Activated CD4-positive, alpha-beta T cell treated with anti-CD3 and anti-CD28 coated beads for 36 hours (primary cell): ENCODE measurements at places on chromosomes 12 and 14.

DNA sequence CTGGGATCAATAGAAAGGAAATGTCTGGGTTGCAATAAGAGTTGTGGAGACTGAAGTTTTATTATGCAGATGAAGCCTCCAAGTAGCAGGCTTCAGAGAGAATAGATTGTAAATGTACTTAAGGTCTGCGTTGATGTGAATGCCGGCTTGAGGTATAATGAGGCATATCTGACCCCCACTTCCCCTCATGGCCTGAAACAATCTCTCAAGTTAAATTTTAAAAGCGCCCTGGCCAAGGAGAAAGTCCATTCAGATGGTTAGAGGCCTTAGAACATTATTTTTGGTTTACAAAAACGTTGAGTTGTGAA lies 28.3 kb upstream of the HIGD1C start:
- no peaks in the 10 kb centered on the region for H3K36me3 ChIP-seq
- peak overlapping the region; percentile 33 for H3K27ac ChIP-seq

DNA sequence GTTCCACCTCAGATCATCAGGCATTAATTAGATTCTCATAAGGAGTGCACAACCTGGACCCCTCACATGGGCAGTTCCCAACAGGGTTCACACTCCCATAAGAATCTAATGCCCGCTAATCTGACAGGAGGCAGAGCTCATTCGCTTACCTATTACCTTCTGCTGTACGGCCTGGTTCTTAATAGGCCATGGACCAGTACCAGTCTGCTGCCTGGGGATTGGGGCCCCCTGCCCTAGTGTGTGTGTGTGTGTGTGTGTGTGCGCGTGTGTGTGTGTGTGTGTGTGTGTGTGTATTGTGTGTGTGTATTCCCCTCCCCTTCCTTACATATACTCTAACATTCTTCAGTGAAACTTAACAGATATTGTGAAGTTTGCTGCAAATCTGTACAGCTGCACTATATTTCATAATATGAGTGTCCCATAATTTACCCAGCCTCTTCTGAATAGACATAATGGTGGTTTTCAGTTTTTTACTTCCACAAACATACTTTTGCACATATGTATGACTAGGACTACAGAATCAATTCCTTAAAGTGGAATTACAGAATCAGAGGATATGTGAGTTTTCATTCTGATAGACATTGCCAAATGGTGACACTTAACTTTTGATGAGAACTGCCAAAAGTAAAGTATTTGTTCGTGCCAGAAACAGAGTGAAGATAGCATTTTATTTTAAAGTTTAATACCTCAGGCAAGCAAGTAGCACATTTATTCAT lies 205.2 kb upstream of the EEA1 start:
- H3K27me3 ChIP-seq = no peaks in the 10 kb centered on the region
- H3K27ac ChIP-seq = no peak overlapping the region
- peaks cover 15% of the 10 kb centered on the region for H3K4me1 ChIP-seq
- DNase-seq = no peak
- H3K4me3 ChIP-seq = no peak overlapping the region

DNA sequence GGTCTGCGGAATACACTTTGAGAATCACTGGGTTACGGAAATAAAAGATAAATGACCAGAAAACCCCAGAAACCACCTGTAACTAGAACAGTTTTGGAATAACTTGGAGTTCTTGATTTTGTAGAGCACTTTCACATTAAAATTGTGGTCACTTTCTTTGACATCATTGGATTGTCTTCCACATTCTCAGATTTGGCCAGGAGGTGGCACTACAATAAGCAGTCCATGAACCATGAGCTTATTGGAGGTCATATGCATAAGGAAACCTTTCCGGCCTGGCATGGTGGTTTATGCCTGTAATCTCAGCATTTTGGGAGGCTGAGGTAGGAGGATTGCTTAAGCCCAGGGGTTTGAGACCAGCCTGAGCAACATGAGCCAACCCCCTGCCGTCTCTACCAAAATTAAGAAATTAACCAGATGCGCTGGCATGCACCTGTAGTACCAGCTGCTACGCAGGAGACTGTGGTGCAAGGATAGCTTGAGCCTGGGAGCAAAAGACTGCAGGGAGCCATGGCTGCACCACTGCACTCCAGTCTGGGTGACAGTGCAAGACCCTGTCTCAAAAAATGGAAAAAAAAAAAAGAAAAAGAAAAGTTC lies 107.7 kb upstream of the CAND1 start:
- no peaks in the 10 kb centered on the region for H3K4me1 ChIP-seq
- H3K27ac ChIP-seq = no peak overlapping the region
- no peak overlapping the region for H3K4me3 ChIP-seq
- H3K36me3 ChIP-seq = no peaks in the 10 kb centered on the region
- peaks cover 2% of the 10 kb centered on the region for H3K27me3 ChIP-seq

GRCh38 chr12:13390918-13391317 lies 194.4 kb downstream of the EMP1 start:
- no peak overlapping the region for H3K4me3 ChIP-seq
- no peaks in the 10 kb centered on the region for H3K36me3 ChIP-seq
- H3K27me3 ChIP-seq = no peaks in the 10 kb centered on the region
- no peaks in the 10 kb centered on the region for H3K4me1 ChIP-seq

- H3K4me3 ChIP-seq = no peak overlapping the region
- no peaks in the 10 kb centered on the region for H3K4me1 ChIP-seq
- no peak overlapping the region for H3K27ac ChIP-seq
- DNase-seq = no peak
Measured at GRCh38 chr12:86613311-86613710, 357.1 kb upstream of the MGAT4C start.

GRCh38 chr14:77709412-77709811 lies 1.5 kb downstream of the SLIRP start:
- H3K27ac ChIP-seq = peak overlapping the region; percentile 94
- no peak for DNase-seq
- peak overlapping the region; percentile 95 for H3K4me3 ChIP-seq
- no peaks in the 10 kb centered on the region for H3K27me3 ChIP-seq
- peaks cover 48% of the 10 kb centered on the region for H3K36me3 ChIP-seq

DNA sequence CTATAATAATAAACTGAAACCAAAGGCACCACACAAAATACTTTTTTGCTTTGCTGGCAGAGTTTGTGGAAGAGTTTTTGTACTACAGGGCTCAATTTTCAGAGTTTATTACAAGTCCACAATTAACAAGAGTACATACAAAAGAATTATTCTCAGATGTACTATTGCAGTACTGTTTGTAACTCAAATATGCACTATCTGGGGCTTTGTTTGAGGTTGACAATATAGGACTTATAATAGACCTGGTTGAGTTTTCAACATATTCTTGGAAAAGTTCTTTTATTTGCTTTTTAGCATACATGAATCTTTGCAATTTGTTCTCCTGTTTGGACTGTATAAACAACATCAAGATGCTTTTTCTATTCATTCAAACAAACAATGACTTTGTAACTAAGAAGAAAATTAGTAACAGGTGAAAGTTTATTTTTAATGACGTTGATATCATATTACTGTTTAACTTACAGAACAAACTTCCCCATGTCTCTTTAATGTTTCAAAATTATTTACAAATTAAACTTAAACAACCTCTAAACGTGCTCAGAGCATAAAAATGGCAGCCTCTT lies 407.4 kb upstream of the PRICKLE1 start:
- H3K4me1 ChIP-seq = no peaks in the 10 kb centered on the region
- no peaks in the 10 kb centered on the region for H3K27me3 ChIP-seq
- no peak overlapping the region for H3K27ac ChIP-seq

DNA sequence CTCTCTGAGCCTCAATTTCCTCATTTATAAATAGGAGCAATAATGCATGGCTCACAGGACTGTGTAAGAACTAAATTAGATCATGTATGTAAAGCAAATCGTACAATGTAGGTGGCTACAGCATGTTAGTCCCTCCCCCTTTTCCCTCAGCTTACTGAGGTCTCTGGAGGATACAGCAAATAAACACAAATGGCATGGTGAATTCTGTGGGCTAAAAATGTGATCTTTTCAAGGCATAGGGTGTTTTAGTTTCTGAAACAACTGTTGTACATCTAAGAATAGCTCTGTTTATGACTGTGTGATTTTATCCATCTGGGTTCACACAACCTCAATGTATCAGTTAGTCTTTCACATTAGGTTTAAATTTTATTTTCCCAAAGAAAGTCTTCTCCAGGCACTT lies 121.2 kb upstream of the PLEKHG7 start:
- no peak overlapping the region for H3K27ac ChIP-seq
- peaks cover 4% of the 10 kb centered on the region for H3K36me3 ChIP-seq
- H3K4me1 ChIP-seq = no peaks in the 10 kb centered on the region
- H3K27me3 ChIP-seq = no peaks in the 10 kb centered on the region
- DNase-seq = no peak
- H3K4me3 ChIP-seq = no peak overlapping the region

- H3K36me3 ChIP-seq = no peaks in the 10 kb centered on the region
- peak; percentile 65 for DNase-seq
- H3K4me1 ChIP-seq = peaks cover 16% of the 10 kb centered on the region
- no peak overlapping the region for H3K4me3 ChIP-seq
- no peaks in the 10 kb centered on the region for H3K27me3 ChIP-seq
- H3K27ac ChIP-seq = peak overlapping the region; percentile 89
Measured at GRCh38 chr12:45518291-45519235, 210.9 kb upstream of the ARID2 start.

DNA sequence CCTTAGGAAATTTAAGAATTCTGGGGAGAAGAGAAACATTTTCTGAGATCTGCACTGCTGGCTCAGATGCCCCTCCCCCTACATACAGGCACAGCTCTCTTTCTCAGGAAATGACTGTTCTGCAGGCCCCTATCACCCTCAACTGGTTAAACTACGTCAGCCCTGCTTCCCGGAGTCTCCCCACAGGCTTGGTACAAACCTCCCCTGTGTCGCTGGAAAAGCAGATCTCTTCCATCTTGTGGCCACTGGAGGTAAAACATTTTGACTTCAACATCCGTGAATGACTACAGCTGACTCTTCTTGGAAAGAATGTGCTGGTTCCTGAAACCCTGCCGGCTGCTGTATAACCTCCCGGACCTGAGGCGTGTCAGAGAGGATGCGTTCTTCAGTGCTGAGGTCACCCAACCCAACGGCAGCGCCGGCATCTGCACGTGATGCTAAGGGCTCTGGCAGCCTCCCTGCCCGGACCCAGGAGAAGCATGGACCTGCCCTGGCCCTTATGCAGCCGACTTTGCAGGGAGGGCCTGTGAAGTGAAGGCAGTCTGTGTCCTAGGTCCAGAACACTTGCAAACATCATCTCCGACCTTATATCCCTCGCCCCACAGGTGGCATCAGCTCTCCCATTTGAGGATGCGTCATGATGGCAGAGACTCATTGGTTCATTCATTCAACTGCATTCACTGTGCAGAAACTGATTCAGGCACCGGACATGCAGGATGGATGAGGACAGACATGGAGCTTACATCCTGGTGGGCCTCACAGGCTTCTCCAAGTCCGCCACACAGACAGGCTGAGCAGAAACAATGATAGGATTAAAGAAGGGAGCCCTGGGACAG lies 129.2 kb downstream of the GCH1 start:
- peak overlapping the region; percentile 6 for H3K4me3 ChIP-seq
- H3K27ac ChIP-seq = peak overlapping the region; percentile 83
- peaks cover 54% of the 10 kb centered on the region for H3K4me1 ChIP-seq
- H3K36me3 ChIP-seq = peaks cover 3% of the 10 kb centered on the region

GRCh38 chr12:10388624-10389413 lies 1.0 kb downstream of the KLRK1 start:
- H3K4me1 ChIP-seq = peaks cover 4% of the 10 kb centered on the region
- DNase-seq = no peak
- H3K27me3 ChIP-seq = peaks cover 14% of the 10 kb centered on the region

DNA sequence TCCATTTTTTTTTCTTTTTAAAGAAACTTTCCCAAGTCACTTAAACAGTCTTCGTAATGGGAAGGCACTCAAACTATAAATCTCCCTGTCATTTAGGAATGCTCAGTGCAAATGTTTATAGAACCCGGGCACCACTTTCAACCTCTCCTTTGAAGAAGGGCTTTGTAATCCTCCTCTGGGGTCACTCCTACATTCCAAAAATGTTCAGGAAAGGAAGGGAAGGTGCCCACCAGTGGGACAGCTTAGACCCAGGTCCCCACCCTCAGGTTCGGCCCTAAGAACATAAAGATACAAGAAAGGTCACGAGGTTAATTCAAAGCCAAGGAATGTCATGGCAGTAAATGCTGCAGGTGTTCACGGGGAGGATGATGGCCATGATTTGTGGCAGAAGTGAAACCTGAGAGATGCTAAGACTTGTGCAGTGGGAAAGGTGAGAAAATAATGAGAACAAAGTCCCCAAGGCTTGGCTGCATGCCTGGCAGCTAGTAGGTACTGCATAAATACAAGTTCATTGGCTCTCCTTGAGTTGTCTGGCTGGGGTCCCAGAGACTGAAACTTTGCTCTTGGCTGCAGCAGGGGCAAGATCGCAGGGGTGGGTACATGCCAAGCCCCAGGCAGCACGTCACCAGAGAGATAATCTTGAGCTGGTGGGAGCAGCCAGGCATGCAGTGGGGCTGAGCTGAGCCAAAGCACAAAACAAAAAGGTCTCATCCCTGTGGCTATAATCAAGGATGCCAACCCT lies 21.1 kb downstream of the KRT18 start:
- H3K27ac ChIP-seq = no peak overlapping the region
- no peaks in the 10 kb centered on the region for H3K36me3 ChIP-seq
- H3K4me1 ChIP-seq = no peaks in the 10 kb centered on the region
- no peak for DNase-seq
- H3K27me3 ChIP-seq = peaks cover 7% of the 10 kb centered on the region

DNA sequence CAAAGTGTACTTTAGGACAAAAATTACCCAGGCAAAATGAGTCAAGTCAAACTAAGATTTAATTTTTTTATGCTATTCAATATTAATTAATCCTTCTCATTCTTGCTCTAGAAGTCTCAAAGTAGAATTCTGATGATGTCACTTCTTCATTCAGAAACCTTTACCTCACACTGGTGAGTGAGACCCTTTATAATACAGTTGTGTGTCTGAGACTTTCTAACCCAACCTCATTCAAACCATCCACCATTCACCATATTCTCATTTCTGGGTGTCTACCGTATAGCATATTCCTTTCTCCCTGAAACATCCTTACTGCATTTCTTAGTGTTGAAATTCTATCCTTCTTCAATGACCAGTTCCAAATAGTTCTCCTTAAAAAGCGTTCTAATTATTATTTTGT lies 40.8 kb upstream of the CFL2 start:
- H3K4me1 ChIP-seq = no peaks in the 10 kb centered on the region
- DNase-seq = no peak
- no peak overlapping the region for H3K4me3 ChIP-seq

DNA sequence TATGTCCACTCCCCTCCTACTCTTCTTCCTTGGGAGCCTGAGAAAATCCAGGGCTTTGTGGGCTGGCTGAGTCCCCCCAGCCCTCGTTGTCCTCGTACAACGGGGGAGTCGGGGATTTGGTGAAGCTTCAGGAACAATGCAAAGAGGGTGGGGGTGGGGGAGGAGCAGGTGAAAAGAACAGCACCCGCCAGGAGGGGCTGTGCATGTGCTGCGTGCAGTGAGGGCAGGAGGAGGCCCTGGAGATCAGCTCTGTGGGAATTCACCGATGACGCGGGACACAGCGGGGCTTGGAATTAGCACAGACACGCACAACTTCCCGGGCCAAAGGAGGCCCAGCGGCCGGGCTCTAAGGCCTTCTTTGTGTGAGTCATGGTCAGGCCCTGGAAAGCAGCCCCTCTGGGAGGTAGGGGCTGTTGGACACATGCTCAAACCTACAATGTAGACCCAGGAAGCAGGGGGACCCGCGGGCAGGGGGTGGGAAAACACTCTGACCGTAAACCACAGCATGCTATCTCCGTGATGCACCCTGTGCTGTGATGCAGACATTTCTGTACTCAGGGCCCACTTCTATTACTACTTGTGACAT lies 32.8 kb downstream of the RBM19 start:
- H3K4me3 ChIP-seq = no peak overlapping the region
- DNase-seq = no peak
- H3K4me1 ChIP-seq = peaks cover 14% of the 10 kb centered on the region
- H3K27ac ChIP-seq = no peak overlapping the region
